ENCODE measurements at places on chromosomes 6 and 20. TPM values are rescaled to one million over a fixed set of nuclear protein-coding genes. Genes with fewer than 3 reads are reported as not detected.
A peak's percentile ranks its signal among the peaks of the same experiment; 100 is the strongest.

DNA sequence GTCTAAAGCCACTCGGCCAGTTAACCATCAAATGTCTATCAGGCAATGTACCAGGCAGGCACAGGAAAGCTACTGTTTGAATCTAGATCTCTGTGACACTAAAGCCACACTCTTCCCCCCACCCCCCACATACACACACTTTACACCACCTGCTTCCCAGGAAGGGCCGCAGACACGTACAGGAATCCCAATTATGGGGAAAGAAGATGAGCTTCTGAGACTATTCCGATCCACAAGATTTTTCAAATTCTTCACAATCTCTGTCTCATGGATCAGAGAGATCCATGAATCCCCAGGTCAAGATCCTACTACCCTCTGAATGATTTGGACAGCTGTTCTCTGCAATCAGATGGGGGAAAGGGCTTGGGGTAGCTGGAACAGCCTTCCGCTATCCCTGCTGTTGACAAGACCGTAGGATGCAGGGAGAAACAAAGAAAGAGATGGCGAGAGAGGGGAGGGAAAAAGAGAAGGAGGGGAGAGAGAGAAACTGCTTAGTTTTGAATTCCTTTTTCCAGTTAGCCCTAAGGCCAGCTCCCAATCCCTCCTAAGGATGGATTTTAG lies 25.4 kb upstream of the RIMS4 start:
- no peak for DNase-seq

The MTG2 gene
- 23.0 TPM for total RNA-seq

DNA sequence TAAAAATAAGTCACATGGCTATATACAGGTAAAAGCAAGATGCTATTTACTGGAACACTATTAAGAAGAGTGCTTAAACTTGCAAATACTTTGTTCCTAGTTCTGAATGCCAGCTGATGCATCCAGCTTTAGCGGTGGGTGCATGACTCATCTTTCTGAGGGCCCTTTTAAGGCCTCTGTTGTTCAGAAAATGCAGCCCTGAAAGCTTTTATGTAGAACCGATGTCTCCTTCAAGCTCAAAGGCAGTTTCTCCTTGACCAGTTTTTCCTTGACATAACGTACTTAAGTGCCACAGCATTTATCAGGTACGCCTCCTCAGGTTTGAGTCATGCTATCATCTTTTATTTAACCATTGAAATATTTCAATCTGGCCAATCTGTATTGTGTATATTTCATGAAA lies 82.8 kb downstream of the MLIP start:
- peak; percentile 13 for DNase-seq

GRCh38 chr6:15593798-15594197 lies 69.0 kb downstream of the DTNBP1 start:
- no peak for DNase-seq

The C20orf204 gene
- total RNA-seq: 1.1 TPM

- no peak for DNase-seq
Observed at GRCh38 chr6:1296542-1296941, 15.4 kb upstream of the FOXQ1 start.

DNA sequence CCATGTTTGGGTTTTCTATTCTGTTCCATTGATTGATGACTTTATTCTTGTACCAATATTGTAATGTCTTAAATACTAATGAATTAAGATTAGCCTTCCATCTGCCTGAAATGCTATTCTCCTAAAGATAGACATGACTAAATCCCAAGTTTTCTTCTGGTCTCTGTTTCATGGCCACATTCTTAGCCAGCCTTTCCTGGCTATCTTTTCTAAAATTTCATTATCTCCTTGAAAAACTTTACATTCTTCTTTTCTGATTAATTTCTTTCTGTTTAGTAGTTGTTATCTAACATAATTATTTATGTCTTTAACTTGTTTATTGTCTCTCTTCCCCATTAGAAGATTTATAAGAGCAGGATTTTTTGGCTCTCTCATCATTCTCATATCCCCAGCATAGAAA lies 4.4 kb upstream of the PRIM2 start:
- DNase-seq: no peak

All from Daoy (cell line).